ENCODE measurements at places on chromosomes 1 and 21. TPM values are rescaled to one million over a fixed set of nuclear protein-coding genes. Genes with fewer than 3 reads are reported as not detected.

ITLN2 gene
- total RNA-seq: not detected

IKBKE gene
- total RNA-seq: 28.3 TPM

DNAJB4 gene
- total RNA-seq: 4.5 TPM

SLC9C2 gene
- total RNA-seq: not detected

RAP1GAP gene
- 12.3 TPM for total RNA-seq
